Stimulated activated CD4-positive, alpha-beta T cell treated with anti-CD3 and anti-CD28 coated beads, Interleukin-1b, Interleukin-23, amount 100 ng/mL, for 1 hour (primary cell): ENCODE measurements at places on chromosomes 11 and 22.

DNA sequence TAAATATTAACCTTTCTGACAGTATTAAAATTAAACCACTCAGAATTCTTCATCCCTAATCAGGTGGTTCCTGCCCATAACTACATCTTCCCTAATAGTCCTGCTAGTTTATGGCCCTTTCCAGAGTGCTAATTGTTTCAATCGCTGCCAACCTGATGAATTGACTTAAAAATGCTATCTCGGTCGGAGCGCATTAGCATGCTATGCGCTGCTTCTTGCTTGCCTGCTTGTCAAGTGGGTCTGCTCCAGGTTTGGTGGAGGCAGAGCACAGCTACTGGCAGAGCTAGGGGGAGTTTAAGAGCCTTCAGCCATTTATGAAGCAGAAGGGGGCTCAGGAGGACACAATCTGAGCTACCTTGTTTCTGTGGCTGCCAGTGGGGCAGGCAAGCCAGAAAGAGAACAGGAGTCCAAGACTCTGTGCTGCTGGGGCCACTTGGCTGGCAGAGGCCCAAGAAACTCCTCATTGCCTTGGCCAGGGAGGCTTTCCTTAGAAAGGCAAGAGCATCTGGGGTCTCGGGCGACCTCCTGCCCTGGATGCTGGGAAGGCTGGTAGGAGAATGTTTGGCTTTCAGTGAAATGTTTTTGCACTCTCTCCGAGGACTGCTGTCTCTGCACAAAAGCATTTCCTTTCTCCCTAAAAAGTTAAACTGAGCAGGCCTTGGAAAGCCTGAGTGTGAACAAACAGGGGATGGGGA lies 62.1 kb upstream of the PHOX2A start:
- DNase-seq = no peak

GRCh38 chr11:1161410-1162137 lies 3.8 kb downstream of the MUC5AC start:
- DNase-seq = no peak

- DNase-seq = no peak
These were observed 99.5 kb downstream of the ZNF280B start for GRCh38 chr22:22408731-22409696.

DNA sequence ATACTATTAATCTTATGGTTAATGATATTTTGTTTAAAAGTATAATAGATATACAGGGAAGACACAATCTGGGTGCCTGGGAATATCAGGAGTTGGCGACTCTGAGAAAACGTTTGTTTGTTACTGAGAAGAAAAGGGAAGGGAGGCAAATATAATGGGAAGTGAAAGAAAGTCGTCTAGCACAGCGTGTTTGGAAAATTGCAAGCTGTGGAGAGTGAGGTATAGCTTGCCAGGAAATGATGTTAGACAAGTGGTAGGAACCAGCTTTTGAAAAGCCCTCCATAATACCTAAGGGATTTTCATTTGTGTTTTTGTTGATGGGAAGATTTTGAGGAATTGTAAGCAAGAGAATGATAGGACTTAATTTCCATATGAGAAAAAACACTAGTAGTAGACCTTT lies 322.2 kb downstream of the LUZP2 start:
- DNase-seq = no peak

GRCh38 chr11:62130283-62131169 lies 6.7 kb downstream of the INCENP start:
- no peak for DNase-seq

DNA sequence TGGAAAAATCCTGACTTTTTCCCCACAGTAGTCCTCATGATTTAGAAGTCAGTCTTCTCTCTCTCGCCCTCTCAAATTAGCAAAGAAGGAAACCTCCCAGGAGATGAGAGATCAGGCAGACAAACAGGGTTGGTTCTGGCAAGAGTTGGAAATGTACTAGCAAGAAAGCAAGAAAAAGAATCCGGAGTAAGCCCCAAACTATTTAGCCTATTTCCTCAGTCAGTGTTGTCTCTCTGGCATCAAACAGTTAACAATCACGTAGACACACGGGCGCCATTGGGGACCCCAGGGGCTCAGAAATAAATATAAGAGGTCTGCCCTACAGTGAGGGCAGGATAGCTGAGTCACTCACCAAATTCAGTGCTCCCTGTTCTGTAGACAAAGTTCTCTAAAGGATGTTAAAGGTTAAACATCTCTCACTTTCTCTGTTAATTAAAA lies 4.7 kb downstream of the C11orf52 start:
- DNase-seq = no peak

GRCh38 chr11:123302751-123303195 lies 107.7 kb upstream of the CLMP start:
- no peak for DNase-seq

DNA sequence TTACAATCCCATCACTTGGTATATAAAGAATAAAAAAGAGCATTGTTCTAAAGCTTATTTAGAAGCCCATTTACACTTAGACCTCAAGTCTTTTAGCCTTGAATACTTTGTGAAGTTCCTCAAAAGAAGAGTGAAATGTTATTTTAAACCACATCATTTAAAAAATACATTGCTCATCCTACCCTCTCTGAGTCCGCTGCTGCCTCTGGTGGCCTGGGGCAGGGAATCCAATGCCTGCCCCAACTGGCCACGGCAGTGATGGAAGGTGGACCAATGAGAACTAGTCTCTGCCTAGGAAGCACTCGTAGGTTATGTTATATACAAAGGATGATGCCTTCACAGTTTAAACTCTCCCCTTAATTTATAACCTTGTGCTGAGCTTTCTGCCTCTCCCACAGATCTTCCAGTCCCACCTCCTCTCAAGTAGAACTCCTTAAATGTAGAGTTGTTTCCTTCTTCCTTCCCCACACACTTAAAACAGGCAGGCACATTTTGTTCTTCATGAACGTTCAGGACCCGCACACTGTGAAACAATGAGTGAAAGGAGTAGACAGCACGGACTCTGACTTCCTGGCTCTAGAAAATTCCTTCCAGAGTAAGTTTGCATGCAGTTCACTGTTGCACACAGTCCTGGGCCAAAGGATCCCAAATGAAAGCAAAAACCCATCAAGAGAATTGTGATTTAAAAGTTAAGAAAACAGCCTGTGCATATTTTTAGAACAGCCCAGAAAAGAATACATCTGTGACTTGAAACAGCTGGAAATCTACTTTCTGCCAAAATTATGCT lies 167.8 kb downstream of the RRAS2 start:
- no peak for DNase-seq

DNA sequence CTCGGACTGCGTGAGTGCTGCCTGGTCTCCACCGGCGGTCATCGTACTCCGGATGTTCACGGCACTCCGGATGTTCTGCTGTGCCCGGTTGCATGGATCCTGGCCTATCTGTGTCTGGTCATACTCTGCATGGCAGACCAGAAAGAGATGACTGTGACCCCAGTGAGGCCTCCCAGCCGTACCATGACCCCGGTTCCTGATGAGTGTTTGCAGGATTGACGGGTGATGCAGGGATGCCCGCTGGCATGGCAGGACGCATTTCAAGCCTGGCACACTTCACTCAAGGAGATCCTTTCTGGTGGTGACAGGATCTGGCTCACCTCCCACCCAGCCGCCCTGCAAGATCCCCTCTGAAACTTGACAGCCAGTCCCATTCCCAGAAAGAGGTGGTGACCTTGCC lies 6.3 kb downstream of the GLB1L2 start:
- DNase-seq = no peak

- DNase-seq = no peak
These were observed 17.3 kb downstream of the PIK3IP1 start for GRCh38 chr22:31275018-31275417.

DNA sequence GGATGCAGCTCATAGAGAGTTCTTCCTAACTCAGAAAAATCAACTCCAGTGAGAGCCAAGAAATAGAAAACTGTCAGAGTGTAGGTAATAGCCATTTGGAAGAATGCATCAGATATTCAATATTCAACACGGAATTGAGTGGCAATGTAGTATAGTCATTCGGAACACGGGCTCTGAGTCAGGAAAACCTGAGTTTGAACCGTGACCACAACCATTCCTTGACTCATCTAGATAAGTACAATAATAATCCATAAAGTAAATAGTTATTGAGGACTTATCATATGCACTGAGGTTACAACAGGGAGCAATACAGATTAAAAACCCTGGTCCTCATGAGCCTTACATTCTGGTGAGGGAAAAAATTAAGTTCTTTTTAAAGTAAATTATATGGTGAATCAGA lies 62.6 kb upstream of the PHF21A start:
- no peak for DNase-seq

- no peak for DNase-seq
These were observed 44.4 kb downstream of the APOL3 start for GRCh38 chr22:36116127-36116526.

DNA sequence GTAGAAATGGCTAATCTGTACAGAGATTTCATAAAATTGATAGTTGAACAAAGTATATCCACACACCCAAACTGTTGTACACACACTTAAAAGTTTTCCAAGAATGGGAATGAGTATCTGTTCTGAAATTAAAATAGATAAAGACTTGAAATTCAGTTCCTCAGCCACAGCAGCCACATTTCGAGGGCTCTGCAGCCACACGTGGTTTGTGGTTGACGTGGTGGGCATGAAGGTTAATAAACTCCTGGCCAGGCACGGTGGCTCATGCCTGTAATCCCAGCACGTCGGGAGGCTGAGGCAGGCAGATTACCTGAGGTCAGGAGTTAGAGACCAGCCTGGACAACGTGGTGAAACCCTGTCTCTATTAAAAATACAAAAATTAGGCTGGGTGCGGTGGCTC lies 24.0 kb downstream of the TPST2 start:
- DNase-seq = no peak
